ENCODE measurements at places on chromosomes 1 and 21.

- no peak for DNase-seq
Measured at GRCh38 chr1:26733982-26734381, 38.2 kb downstream of the ARID1A start.

DNA sequence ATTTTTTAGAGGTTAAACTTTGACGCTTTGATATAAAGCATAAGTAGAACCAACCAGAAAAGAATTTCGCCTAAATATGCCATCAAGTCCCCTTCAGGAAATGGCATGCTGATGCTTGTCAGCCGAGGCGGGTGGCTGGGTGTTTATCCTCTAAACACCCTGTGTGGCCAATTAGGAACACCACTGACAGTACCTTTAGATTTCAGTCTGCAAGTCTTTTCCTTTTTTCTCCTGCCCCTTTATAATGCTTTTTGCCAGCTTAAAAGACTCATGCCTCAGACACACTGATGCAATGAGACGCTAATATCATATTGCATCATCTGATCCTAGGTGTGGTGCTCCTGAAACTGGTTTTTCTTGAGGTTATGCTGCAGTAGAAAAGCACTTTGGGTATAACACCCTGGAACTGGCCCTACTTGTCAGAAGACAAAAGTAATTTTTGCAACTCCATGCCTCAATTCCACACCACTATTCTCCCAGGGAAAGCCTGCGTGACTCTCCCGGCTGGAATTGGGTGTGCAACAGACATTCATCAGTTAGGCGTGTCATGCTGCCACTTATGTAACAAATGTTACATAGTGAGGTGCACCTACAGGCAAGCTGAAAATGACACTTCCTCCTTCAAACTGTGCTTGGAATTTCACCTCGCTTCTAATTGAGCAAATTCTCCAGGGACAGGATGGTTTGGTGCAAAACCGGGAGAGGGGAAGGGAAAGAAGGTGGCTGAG lies 2.0 kb upstream of the RCC2 start:
- no peak for DNase-seq

GRCh38 chr1:42422737-42423136 lies 33.1 kb downstream of the ZMYND12 start:
- no peak for DNase-seq

DNA sequence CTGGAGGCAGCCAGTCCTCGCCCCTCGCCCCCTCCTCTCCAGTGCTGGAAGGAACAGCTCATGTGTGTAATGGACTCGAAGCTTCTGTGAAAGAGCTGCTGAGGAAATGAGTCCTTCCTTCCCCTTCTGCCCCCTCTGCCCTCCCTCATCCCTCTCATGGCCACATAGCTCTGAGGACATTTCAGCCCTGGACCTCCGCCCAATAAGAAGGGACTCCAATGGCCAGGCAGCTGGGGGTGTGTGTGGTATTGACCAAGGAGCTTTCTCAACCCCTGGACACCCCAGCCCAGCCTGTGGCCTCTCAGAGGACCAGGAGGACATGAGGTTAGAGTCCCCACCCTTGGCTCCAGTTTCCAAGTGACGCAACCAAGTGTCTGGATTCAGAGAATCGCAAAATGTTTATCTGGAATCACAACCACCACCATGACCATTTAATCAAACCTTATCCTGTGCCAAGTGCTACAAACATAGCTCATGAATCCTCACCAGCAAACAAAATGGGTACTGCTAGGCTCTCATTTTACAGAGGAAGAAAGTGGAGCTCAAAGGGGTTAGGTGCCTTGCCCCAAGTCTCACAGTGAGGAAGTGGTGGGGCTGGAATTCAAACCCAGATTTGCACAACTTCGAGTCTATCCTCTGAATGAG lies 47.8 kb upstream of the ECE1 start:
- DNase-seq = peak; percentile 98

DNA sequence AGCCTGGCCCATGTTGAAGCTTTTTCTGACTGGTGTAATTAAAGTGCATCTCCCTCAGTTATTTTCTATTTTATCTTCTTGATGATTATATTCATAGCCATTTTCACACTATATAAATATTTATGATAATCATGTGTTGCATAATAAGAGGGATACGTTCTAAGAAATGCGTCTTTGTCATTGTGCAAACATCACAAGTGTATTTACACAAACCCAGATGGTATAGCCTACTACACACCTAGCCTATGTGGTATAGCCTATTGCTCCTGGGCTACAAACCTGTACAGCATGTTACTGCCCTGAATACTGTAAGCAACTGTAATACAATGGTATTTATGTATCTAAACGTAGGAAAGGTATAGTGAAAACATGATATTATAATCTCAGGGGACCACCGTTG lies 88.1 kb downstream of the BACH1 start:
- DNase-seq = no peak

- DNase-seq = no peak
Measured at GRCh38 chr1:64545118-64545843, 75.4 kb downstream of the CACHD1 start.

DNA sequence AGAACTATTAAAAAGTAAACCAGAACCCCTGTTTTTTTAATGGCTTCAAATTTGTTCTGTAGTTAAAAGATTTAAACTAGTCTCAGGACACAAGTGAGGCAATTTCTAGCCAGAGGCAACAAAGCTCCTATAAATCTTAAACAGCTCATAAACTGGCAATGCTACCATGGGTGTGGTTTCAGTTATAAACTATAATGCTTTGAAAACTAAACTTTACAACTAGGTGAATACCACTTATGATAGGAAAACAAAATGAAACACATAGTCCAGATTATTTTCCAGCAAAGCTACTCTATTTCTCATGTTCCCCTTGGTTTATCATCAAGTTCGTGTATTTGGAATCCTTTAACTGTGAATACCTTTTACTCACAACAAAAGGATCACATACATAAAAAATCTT lies 282.5 kb downstream of the VAV3 start:
- DNase-seq = no peak

DNA sequence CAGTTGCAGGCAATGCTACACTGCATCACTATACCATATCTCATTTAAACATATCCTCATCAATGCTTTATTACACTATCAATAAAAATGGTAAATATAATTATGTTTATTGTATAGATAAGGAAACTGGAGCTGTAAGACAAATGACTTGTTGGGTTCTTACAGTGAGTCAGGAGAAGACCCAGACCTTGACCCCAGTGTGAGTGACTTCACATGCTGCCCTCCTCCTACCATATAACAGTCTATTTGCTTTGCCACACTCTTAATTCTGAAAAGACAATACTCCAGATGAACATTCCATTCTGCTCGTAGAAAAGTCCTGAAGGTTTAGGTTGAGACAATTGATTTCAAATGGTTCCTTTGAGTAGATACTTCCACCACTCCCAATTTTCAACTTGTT lies 550.5 kb downstream of the PLPP3 start:
- no peak for DNase-seq

DNA sequence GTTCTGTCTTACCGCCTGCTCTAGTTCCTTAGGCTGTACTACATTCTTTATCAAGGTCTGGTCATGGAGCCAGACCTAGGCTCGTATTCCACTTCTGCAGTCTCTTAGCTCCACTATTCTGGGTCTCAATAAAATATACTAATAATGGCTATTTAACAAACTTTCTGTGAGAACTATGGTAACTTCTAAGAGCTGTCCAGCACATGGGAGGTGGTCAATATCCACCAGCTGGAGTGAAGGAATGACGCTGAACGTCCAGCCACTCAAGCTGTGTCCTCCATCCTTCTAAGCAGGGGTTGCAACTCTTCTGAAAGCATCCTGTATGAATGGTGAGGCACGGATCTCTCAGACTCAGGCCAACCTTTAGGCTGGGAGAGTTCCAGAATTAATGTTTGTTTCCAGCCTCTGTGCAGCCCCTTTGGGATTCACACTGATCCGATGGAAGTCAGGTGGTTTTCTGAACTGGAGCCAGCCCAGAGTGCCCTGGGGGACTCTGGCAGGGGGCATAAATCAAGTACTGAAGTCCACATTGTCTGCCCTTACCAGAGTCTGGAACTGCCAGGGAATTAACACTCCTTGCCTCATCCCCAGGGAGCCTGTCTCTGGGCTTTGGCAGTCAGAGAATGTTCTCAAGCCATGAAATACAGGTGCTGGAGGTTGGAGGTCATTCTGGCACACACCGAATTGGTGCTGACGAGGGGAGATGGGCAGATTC lies 57.4 kb downstream of the BRINP2 start:
- DNase-seq = no peak

- no peak for DNase-seq
Measured at GRCh38 chr21:14850394-14850793, 214.4 kb downstream of the NRIP1 start.

- DNase-seq = no peak
Measured at GRCh38 chr1:113761937-113762336, 2.7 kb upstream of the PHTF1 start.

DNA sequence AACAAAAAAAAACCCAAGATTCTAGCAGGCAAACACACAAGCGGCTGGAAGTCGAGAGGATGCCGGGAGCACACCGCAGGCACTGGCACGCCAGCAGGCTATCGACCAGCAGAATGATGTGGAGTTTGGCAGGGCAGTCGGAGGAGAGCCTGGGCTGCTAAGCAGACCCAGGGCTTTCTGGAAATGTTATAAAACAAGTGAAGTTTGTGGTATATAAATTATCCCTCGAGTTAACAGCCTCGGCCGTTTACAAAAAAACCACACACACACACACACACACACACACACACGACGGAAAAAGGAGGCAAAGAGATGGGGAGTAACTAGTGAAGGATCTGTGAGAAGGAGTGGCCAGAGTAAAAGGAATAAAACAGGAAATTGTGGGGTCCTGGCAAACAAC lies 87.2 kb upstream of the IVNS1ABP start:
- DNase-seq = no peak

DNA sequence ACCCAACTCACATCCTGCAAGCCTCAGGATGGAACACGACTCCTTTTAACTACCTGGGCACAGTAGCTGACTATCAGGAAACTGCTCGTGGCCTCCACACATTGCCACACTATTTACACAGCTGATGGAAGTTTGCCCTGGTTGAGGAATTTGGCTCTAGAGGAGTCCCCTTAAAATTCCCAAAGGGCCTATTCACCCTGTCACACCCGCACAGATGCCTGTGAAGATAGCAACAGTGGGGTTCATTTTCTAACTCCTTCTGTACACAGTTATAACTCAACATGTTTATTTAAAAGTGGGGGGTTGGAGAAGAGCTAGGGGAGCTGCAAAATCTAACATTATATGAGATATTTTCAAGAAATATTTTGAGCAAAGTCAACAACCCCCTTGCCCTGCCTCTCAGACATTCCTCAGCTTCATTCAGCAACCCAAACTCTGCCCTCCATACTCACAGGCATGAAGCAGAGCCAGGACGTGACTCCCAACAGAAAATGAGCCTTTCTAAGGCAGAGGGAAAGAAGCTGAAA lies 35.8 kb upstream of the CCN1 start:
- no peak for DNase-seq

DNA sequence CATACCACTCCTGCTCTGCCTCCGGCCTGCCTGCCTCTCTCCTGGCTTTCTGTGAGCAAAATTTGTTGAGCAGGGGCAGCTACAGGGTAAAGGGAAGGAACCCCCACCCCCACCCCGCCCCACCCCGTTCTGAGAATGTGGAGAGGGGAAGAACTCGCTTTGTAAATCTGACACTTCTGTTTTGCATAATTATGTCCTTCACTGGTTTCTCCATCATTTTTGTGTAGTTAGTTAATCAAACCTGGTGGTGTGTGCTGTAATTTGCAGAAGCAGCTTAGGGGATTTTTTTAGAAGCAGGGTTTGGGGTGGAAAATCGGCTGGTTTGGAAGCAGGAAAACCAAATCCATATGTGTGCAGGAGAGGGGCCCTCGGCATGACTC lies 58.1 kb upstream of the TMEM51 start:
- no peak for DNase-seq

Data from tibial nerve (tissue), 4 donors.